ENCODE measurements at places on chromosomes 3 and 15.

GRCh38 chr3:154926721-154927120 is 153.4 kb upstream of the MME start:
- no peak overlapping the region for H3K4me3 ChIP-seq
- H3K4me1 ChIP-seq = no peaks in the 10 kb centered on the region
- no peaks in the 10 kb centered on the region for H3K36me3 ChIP-seq
- no peaks in the 10 kb centered on the region for H3K27me3 ChIP-seq
- H3K27ac ChIP-seq = no peak overlapping the region

DNA sequence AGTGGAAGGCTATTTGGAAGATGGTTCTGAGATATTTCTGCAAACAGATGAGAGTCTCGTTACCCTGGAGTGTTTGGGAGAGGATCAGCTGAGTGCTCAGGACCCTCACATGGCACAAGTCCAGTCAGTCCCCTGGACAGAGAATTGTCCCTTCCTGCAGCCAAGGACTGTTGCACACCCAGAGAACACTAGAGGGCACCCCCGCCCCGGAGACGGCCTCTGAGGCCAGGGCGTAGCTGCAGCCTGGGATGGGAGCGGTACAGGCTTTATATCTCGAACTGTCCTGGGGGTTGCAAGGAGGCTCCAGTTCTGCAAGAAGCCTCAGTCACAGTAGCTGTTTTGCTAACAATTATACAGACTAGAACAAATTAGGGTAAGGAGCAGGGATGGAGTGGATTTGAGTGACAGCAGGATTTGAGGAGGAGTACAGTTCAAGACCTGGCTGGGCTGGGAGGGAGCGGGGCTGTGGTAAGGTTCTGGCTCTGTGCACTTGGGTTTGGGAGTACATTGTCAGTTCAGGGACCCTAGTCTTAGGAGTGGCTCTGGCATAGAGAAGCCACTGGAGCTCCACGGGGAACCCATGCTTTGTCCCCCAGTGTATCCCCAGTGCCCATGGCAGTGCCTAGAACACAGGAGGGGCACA is 67.6 kb upstream of the HACD2 start:
- H3K27me3 ChIP-seq = no peaks in the 10 kb centered on the region
- H3K4me1 ChIP-seq = no peaks in the 10 kb centered on the region
- no peak overlapping the region for H3K27ac ChIP-seq
- H3K36me3 ChIP-seq = no peaks in the 10 kb centered on the region
- DNase-seq = peak; percentile 41

GRCh38 chr15:100311833-100312476 is 29.8 kb downstream of the ADAMTS17 start:
- H3K4me3 ChIP-seq = no peak overlapping the region
- H3K4me1 ChIP-seq = peaks cover 11% of the 10 kb centered on the region
- peaks cover 9% of the 10 kb centered on the region for H3K36me3 ChIP-seq
- no peaks in the 10 kb centered on the region for H3K27me3 ChIP-seq

DNA sequence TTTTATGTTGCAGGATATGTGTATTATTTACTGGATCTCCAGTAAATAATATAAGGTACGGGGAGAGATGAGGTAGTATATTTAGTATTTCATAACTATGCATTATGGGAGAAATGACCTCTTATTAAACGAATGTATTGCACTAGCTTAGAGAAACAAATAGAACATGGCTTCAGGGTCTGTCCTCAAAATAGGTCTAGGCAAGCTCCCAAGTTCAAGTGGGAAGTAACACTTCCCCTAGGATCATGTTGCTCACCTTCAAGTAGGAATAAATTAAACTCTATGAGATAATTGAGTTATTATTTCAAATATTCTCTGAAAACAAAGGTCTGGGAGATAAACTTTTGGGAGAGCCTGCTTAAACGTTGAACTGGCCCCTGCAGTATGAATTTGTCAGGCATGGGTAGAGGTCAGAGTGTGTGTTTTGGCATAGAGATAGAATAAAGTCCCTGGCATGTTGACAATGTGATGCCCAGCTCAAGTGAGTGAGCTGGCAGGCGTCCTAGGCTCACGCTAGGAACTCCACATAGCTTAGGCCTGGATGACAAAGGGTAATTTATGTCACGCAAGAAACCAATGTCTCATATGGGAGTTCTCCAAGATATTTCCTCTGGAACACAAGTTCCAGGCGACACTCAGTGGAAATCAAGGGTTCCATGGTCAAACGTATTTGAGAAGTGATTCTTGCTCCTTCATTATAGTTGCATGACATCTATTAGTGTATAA is 236.8 kb downstream of the CACNA2D3 start:
- H3K4me3 ChIP-seq = no peak overlapping the region
- H3K27me3 ChIP-seq = no peaks in the 10 kb centered on the region
- H3K36me3 ChIP-seq = no peaks in the 10 kb centered on the region
- H3K4me1 ChIP-seq = no peaks in the 10 kb centered on the region
- H3K27ac ChIP-seq = no peak overlapping the region

GRCh38 chr3:190175490-190175889 is 54.8 kb upstream of the P3H2 start:
- H3K4me3 ChIP-seq = no peak overlapping the region
- H3K4me1 ChIP-seq = no peaks in the 10 kb centered on the region
- no peaks in the 10 kb centered on the region for H3K36me3 ChIP-seq
- DNase-seq = no peak
- peaks cover 24% of the 10 kb centered on the region for H3K27me3 ChIP-seq

- H3K27me3 ChIP-seq = no peaks in the 10 kb centered on the region
- no peak overlapping the region for H3K4me3 ChIP-seq
- DNase-seq = no peak
- H3K4me1 ChIP-seq = no peaks in the 10 kb centered on the region
- no peak overlapping the region for H3K27ac ChIP-seq
Observed at GRCh38 chr3:79032686-79033318, 735.0 kb downstream of the ROBO1 start.

DNA sequence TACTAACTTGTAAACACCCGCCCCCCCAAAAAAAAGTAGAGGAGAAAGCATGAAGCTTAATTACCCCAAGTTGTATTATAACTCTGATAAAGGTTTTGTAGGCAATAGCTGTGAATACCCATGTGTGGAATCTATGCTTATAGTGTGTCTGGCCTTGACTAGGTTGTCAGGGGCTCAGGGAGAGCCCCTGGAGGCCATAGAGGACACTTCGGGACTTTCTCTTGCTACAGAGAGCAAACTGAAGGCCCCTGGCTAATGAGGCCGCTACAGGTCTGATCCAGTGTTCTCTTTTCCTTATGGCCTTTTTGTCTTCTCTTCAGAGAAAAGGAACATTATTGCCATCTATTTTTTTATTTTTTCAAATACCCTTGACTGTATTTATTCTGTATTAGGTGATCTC is 19.1 kb upstream of the SCAANT1 start:
- no peaks in the 10 kb centered on the region for H3K27me3 ChIP-seq
- no peak for DNase-seq
- peaks cover 45% of the 10 kb centered on the region for H3K4me1 ChIP-seq
- no peak overlapping the region for H3K27ac ChIP-seq

All from activated naive CD8-positive, alpha-beta T cell treated with anti-CD3 and anti-CD28 coated beads for 36 hours (primary cell).